ENCODE measurements at places on chromosomes 4 and X.

GRCh38 chr4:153773236-153773690 lies 13.4 kb upstream of the RNF175 start:
- no peak for DNase-seq

DNA sequence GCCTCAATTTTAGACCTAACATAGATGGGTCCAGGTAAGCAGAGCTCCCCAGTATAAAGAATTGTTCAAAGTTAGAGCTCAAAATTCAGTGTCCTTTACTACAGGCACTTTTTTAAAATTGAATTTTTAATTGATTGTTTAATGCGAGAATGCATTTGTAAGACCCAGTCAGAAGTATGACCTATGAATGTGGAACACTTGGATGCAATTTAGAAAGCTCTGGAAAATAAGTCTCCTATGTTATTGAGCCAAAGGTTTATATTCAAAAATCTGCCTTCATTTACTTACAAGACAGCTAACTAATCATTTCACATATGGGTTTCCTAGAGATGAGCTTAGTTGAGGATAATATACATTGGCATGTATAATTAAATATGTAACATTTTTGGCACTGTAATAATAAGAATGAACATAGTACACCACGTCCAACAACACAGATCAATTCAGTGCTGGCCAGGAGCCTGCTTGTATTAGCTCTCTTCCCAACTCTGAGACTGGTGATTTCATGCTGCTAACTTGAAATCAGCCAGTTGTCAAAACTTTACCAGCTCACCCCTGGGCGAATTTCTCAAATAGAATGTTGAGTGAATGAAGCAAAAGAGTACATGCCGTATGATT lies 197.2 kb upstream of the NPY2R start:
- no peak for DNase-seq

GRCh38 chr4:16126714-16127113 lies 42.9 kb upstream of the PROM1 start:
- DNase-seq, result no peak

DNA sequence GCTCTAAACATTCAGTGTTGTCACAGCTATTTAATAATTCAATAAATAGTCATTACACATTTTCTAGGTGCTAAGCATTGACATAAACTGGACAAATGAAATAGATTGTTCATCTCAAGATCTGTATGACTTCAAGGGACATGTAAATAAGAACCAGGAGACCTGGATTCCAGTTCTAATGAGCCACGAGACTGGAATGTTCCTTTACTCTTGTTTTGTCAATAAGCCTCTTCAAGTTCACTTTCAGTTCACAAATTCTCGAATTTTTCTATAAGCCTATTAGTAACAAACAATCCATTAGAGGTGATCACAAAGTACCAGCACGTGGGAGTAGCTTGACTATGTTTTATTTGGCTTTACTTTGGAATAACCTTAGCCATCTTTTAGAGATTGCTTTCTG lies 514.0 kb upstream of the SMIM31 start:
- no peak for DNase-seq

DNA sequence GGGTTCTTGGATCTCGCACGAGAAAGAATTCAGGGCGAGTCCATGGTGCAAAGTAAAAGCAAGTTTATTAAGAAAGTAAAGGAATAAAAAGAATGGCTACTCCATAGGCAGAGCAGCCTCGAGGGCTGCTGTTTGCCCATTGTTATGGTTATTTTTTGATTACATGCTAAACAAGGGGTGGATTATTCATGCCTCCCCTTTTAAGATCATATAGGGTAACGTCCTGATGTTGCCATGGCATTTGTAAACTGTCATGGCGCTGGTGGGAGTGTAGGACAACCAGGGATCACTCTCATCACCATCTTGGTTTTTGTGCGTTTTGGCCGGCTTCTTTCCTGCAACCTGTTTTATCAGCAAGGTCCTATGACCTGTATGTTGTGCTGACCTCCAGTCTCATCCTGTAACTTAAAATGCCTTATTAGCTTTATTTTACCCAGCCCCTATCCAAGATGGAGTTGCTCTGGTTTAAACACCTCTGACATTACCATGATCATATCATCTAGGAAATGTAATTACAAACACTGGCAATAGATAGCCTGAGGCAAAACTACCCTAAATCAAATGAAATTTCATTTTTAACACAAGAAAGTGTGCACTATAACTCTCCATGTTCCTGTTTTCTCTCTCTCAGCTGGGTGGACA lies 94.3 kb upstream of the ATXN3L start:
- no peak for DNase-seq

DNA sequence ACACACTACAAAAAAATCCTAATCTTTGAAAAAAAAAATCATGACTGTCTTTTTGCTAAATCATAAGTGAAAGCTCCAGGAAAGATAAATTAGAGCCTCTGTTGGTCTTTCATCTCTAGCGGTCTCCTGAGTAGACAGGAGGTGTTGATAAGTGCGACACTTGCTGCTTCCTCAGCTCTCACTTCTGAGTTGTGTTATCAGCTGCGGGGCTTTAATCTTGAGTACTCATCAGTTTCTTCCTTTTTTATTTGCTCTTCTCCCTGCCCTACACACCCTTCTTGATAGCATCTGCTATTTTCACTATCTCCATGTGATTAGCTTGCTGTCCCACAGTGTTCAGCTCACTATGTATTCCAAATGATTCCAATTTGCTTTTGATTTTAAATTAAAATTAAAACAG lies 1449.2 kb downstream of the C4orf33 start:
- DNase-seq, result no peak

- DNase-seq, result no peak
These were observed 514.3 kb downstream of the PDHA2 start for GRCh38 chr4:96354036-96354712.

GRCh38 chr4:100177855-100178254 lies 12.4 kb downstream of the DDIT4L start:
- no peak for DNase-seq

DNA sequence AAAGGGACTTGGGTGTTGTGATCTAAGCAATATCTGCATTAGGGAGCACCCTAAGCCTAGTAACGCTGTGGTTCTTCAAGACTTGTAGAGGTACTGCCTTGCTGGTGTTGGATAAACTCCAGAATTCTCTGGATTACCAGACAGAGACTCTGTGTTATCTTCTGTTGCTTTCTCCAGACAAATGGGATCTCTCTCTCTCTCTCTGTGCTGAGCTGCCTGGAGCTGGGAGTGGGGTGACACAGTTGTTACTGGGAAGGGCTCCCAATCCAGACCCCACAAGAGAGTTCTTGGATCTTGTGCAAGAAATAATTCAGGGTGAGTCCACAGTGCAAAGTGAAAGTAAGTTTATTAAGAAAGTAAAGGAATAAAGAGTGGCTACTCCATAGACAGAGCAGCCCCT lies 48.8 kb downstream of the MCUB start:
- no peak for DNase-seq
